Natural killer cell (primary cell): ENCODE measurements at places on chromosomes 7 and 10.

DNA sequence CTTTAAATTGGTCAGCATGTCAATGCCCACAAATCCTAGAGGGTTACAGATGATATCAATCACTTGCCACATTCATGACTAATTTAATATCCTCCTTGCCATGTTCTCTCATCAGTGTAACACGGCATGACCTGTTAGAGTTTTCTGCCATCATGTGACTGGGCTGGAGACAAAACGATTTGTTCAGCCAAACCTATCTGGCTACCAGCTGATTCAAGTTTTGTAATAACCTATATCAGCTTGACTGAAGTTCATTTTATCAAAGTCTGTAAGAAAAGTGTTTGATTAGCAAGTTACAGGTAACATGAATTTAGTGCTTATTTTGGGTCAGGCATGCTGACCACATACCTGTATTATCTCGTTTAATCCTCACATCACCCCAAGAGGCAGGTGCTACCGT is 25.7 kb downstream of the NEUROD6 start:
- no peak for DNase-seq

DNA sequence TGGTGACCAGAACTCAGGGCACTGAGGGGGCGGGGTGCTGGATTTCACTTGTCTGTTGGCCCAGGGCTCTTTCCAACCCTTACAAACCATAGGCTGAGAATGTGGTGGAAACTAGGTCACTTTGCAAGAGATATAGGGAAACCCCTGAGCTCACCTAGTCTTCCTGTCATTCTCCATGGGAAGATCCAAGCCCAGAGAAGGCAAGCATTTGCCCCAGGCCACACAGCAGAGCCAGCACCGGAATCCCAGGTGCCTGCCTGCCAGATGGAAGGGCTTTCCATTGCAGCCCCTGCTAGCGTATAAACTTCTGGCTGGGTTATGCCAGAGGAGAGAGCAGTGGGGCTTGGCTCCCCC is 427 bp downstream of the PYROXD2 start:
- no peak for DNase-seq

- DNase-seq = no peak
Measured at GRCh38 chr10:69160809-69161241, 19.2 kb upstream of the SUPV3L1 start.

DNA sequence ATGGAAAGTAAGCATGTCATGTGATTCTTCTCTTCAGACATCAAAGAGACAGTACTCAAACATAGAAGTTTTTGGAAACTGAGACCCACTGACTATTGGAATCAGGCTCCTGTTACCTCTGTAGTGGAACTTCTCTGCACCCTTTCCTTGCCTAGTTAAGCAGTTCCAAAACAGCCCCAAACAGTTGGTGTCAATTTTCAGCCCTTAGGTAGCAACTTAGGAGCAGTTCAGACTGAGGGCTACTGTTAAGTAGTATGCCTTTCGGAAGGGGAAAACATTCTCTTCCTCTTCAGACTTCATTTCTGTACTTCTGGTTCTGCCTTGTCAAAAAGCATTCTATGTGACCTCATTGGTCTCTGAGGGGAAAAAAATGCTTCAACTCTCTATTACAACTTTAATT is 85.7 kb downstream of the ZNF277 start:
- DNase-seq = no peak

DNA sequence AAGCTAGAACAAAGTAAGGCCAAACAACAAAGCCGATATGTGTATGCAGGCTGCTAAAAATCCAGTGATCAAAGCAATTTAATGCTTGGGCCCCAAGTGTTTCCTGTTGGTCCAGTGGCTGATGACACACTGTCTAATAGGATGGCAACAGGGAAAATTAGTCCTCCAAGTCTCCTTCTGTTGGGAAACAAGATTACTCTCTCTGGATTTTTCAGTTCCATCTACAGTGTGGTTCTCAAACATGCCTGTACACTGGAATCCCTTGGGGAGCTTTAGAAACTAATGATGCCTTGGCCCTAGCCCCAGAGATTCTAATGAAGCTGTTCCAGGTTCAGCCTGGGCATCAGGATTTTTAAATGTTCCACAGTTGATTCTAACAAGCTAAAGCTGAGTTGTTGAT is 198.7 kb downstream of the AHR start:
- no peak for DNase-seq

DNA sequence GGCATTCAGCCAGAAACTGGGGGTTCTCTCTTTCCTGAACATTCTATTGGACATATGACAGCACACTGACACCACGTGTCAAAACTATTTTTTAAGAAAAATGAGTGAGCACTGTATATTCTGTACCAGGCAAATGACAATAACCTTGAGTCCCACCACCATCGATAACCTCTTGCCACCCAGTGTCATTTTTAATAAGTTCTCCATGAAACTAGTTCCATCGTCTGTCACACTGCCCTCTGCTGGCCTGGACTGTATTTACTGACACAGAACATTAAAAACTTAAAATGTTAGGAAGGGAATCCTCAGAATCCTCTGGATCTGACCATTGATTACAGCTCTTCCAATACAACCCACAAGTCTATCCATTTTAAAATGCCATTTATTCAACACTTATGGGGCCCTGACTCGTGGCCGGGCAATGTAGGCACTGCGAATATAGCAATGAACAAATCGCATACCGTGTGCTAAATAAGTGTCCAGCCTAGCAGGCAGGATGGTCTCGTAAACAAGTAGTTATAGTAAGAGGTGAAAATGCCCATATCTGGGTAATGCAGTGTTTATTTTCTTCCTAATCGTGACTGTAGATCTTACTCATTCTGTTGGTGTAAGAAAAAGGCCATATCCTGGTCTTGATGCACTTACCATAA is 35.9 kb upstream of the CACNB2 start:
- DNase-seq = peak; percentile 46

DNA sequence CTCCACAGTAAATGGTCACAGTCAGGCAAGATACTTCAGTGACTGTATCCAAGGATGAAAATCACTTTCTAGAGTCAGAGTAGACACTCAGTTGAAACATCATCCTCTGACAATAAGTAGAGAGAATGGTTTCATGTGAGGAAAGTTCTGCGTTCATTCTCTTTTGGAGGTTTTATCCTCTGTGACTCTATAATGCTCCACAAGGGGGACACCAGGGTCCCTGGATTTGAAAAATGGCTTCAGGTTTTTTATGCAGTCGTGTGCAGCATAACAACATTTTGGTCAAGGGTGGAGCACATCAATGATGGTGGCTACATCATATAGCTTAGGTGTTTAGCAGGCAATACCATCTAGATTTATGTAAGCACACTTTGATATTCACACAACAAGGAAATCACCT is 40.4 kb downstream of the TMEM168 start:
- no peak for DNase-seq

- no peak for DNase-seq
Measured at GRCh38 chr10:91536733-91537132, 96.1 kb downstream of the PPP1R3C start.

DNA sequence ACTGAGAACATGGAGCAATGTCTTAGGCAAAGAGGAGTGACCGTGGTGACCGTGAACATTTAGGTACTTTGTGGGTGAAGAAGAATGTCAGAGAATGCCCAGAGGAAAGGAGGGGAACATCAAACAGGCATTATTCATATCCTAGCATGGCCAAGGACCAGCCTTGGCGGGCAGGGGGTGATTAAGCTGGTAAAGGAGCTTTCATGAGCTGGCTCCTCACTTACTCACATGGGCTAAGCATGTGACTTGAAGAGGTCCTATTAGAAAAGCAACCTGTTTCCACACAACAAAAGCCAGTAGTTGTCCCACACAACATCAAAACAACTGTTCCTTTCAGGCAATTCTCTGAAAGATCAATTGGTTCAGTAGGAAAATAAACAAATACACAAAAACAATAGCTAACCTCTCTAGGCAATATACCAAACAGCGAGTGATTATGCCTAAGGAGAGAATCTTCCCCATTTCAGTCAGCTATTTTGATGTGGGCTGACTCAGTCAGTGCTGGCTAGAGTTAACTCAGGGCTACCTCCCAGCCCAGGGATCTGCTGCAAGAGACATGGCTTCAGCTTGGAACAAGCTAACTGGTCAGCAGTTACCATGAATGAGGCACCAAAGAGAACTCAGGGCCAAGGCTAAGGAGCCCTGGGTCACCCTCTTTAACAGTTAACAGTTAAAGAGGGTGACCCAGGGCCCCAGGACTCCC is 283.5 kb downstream of the ARHGAP12 start:
- DNase-seq = no peak

GRCh38 chr10:120420421-120420820 is 36.6 kb upstream of the PLPP4 start:
- DNase-seq = no peak

- DNase-seq = no peak
Measured at GRCh38 chr10:470339-471003, 219.0 kb downstream of the DIP2C start.

DNA sequence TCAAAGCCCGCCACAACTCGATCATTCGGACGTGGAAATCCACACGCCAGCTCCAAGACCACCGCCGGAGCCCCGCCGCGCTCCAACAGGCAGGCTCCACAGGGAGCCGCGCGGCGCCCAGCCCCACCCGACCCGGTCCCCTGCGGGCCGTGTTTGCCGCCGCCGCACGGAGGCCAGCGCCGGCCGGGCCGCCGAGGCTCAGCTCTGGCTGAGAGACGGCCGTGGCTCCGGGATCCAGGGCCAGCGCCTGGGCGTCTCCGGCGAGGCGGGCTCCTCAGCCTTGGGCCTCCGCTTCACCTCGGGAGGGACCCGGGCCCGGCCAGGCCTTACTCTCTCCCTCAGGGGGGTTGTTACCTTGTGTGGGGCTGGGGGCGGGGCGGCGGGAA is 333 bp downstream of the SMNDC1 start:
- DNase-seq = no peak

GRCh38 chr7:150801242-150801945 is 825 bp downstream of the TMEM176A start:
- DNase-seq = no peak

GRCh38 chr7:93861325-93861949 is 29.1 kb downstream of the TFPI2 start:
- DNase-seq = no peak

GRCh38 chr10:30510184-30510931 is 76.4 kb downstream of the MAP3K8 start:
- DNase-seq = peak; percentile 39

- no peak for DNase-seq
Measured at GRCh38 chr7:117113871-117114270, 160.6 kb downstream of the ST7 start.

DNA sequence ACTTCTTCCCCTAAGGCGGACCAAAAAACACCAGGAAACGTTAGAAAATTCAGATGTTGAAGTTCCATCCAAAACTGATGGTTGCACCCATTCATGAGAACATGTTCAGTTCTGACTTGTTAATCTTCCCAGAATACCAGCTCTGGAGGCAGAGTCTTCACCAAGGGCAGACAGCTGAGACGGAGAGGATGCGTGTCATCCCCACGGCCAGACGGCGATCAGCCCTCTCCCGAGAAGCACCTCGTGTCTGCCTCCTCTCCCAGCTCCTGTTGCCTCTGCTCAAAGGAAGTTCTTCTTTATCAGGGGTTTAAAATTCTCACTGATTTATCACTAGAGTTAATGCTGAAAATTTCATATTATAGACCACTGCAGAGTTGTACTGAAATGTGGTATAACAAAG is 269.7 kb downstream of the ZMYND11 start:
- no peak for DNase-seq

DNA sequence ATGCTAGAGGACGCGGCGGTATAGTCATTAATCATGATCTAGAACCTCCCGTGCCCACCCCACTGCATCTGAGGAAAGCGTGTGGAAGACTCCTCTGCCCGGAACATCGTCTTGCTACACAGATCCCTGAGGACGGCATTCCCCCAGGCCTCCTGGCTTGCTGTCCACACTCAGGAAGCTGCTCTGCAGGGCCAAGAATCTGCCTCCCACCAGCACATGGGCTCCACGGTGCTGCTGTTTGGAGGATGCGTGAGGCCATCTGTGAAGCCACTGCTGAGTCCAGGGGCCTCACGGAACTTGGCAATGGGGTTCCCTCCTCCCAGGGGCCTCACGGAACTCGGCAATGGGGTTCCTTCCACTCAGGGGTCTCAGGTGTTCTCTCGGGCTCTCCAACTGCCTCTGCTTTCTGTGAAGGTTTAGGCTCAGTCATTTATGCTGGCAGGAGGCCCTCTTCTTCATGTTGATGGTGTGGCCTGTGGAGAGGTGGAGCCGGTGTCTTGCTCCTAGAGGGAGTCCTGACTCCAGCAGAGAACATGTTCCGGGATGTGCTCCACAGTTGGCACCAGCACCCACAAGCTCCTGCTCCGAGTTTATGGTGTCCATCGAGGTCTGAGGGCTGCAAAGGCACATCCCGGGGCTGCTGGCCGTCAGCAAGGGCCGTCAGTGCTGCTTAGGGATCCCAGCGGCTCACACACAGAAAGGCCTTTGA is 273.3 kb downstream of the DNAJB6 start:
- no peak for DNase-seq

DNA sequence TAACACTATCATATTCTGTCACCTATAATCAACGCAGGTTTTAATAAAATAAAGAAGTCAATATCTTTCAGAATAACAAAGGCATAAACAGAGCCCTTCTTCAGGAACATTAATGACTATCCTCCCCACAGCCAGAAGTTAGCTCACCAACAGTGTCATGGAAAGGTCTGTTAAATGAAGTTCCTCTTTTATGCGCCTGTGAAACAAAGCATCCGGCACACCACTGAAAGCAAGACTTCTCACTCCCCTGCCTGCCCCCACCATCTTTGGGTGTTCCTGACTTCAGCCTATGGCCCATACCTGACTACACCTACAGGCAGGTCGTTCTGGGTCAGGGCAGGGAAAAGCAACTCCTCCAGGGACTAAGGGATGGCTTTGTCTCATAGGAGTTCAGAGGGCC is 205.4 kb downstream of the FANK1 start:
- no peak for DNase-seq

DNA sequence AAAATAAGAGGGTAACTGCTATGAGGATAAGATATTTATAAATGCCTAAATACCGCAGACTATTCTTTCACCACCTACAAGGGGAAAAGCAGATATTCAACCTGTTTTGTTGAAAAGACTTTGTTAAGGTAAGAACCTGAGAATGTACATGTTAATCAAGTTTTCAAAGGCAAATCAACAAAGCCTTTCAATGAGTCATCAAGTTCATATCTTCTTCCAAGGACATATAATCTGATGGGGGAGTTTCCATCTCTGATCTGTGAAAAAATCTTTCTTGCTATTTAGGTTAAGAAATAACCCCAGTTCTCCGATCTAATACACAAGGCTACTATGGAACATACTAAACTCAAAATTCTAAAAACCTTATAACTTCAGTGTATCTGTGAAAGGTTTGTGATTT is 40.0 kb upstream of the ANLN start:
- DNase-seq = no peak

- DNase-seq = no peak
Measured at GRCh38 chr7:80240265-80241025, 105.8 kb downstream of the GNAI1 start.

GRCh38 chr10:58830697-58831096 is 318.0 kb downstream of the BICC1 start:
- DNase-seq = no peak

- no peak for DNase-seq
Measured at GRCh38 chr10:69051303-69051702, 36.6 kb upstream of the SRGN start.

DNA sequence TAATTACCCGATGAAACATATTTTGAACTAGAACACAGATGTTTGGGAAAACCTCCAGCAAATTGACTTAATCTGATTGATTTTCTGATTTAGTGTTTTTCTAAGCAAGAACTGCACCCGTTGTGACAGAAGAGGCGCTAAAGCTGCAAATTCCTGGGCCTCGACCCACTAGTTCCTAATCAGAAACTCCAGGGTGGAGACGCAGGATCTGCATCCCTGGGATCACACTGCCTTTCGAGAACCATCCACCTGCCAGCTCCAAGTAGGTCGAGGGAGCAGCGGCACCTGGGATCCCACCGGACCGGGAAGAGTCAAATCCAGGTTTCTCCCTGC is 136.8 kb upstream of the CDCA7L start:
- DNase-seq = no peak

GRCh38 chr10:22148961-22149360 is 68.9 kb downstream of the EBLN1 start:
- DNase-seq = no peak
